Activated naive CD4-positive, alpha-beta T cell treated with anti-CD3 and anti-CD28 coated beads, Interleukin-2, amount 50 U/mL, for 72 hours (primary cell): ENCODE measurements at places on chromosomes 7 and 10.

- no peak for DNase-seq
Measured at GRCh38 chr7:116572036-116572435, 47.2 kb downstream of the CAV1 start.

GRCh38 chr10:102281102-102281487 is 35.8 kb downstream of the GBF1 start:
- DNase-seq = no peak

DNA sequence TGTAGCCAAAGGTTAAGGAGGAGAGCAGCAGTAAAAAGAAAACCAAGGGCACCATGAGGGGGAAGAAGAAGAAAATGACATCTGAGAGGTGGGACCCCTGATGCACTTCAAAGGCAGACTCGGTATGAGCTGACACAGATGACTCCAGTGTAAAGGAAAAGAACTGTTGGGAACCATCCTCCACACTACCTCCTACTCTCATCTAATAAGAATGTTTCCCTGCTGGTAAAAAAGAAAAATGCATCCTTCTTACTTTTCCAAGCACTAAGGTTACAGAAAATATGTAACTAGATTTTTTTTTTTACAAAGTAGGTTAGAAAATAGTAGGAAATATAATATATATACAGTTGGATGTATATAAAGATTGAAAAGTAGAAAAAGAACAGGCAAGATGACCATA is 16.9 kb downstream of the TAS2R41 start:
- no peak for DNase-seq

- DNase-seq = no peak
Measured at GRCh38 chr10:72505435-72505834, 120.4 kb downstream of the MICU1 start.

- DNase-seq = no peak
Measured at GRCh38 chr7:157849341-157849596, 512.5 kb downstream of the DNAJB6 start.

DNA sequence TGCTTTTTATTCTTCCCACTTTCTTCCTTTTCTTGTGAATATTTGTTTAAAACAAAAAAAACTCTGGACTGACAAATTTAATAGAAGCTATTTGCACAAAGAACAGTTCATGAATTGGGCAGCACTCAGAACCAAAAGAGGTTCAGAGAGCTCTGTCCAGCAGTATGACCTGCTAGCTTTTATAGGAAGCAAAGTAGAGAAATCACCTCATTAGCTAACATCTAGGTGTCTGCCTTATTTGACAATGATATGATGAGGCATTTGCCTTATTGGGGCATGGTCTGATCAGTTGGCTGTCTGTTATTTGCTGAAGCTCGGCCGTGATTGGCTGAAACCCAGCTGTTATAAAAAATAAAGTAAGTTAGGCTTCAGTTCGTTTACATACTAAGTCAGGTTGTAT is 819 bp upstream of the TRIM4 start:
- no peak for DNase-seq

GRCh38 chr10:133459454-133460207 is 5.9 kb downstream of the SCART1 start:
- DNase-seq = peak; percentile 45

DNA sequence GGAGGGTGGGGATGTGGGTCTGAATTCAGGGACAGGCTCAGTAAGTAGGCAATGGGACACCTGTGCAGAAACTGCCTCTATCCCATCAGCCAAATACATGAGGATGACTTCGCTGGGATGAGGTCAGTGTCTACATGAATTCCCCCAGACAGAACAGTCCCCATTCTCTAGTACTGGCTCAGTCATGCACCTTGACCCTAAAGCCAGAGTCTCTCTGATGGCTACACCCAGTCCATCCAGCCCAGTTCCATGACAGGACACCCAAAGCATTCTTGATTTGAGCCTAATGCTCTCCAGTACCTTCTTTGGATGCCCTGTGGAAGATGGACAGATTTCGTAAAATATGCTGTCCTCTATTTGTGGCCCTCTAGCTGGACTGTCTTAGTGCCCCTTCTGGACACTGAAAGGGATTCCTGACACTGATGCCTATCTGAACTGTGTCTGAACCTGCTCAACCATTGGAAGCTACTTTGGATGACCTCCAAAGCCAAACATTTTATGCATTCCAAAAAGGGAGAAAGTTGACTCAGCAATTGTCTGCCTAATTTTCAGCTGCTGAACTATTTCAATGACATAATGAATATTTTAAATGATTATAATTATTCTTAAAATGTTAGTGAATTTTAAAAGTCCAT is 14.6 kb downstream of the SFRP4 start:
- DNase-seq = no peak

GRCh38 chr10:16745061-16745460 is 72.2 kb downstream of the RSU1 start:
- no peak for DNase-seq

DNA sequence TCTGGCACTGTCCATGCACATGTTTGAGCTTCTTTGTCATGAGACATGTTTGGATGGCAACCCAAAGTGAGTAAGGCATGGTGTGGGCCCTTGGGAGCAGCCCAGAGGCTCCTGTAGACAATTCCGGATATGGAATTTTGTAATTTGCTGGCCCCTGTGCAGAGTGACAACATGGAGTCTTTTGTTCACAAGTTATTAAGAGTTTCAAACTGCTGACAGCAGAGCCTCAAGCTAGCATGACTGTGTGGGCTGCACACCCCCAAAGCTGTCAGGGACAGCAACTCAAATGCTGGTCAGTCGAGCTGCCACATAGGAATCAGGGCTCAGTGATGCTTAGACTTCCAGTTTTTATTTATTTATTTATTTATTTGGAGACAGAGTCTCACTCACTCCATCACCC is 7.0 kb upstream of the MYL7 start:
- no peak for DNase-seq

DNA sequence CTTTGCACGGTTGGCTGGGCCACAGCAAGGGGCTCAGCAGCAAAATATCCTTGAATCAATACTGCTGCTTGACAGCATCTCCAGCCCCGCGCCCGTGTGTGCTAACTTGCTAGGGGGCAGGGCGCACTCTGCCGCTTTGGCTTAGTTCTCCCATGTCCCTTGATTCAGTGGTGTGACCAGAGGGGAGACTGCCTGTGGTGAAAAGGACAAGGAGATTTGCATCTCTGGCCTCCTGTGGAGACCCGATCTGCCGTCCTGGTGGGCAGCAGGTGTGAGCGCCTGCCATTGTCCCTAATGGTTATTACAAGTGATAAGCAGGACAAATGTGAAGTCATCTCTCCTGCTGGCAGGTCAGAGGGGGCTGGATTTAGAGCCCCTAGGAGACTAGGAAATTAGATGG is 500.2 kb upstream of the GALNT17 start:
- no peak for DNase-seq

GRCh38 chr10:3935141-3935540 is 150.1 kb upstream of the KLF6 start:
- peak; percentile 68 for DNase-seq

GRCh38 chr7:132373879-132374278 is 202.4 kb downstream of the PLXNA4 start:
- DNase-seq = no peak

DNA sequence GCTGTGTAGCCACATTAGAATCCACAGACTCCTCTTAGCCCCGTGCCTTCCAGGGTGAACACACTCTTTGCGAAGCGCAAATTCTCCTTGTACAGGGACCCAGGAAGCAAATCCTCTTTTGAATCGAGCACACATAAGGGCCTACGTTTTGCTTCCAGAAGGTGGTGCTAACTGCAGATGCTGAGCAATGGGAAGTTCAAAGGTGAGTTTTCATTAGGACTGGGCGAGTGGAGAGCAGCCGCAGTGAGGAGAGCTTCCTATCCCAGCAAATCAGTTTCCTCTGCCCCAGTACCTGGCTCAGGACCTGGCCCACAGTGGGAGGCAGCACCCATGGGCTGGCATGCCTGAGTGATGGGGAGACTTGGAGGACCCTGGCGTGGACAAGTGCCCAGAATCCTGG is 23.5 kb upstream of the GPR26 start:
- no peak for DNase-seq

DNA sequence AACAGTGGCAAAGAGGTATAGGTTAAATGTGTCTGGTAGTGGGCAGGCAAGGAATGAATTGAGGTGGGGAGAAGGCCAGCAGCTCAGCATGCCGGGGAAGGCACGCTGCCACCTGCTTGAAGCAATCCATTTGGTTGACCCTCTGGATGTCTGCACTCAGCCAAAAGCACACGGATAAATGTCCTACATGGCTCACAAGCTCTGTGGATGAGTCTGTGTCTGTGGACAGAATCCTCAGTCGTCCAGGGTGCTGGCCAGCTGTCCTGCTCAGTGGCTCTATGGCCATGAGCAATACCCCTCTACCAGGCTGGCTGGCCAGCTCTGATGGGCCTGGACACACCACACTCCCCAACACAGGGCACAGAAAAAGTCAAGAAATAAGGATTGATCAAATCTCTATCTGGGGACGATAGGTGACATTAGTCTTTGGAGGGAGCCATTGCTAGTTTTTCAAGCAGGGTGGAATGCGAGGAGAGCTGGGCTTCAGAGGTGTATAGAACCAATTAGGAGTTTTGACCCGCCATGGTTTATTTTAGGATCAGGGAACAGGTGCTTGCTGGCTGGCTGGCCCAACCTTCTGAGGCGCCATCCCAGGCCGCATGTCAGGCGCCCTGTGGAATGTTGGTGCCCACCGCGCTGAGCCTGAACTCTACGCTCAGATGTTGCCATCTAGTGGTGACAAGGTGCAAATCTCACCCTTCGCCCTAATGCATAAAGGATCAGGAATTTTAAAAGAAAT is 493.4 kb downstream of the TNS3 start:
- DNase-seq = no peak

- DNase-seq = no peak
Measured at GRCh38 chr10:14296065-14296709, 34.5 kb downstream of the FRMD4A start.

DNA sequence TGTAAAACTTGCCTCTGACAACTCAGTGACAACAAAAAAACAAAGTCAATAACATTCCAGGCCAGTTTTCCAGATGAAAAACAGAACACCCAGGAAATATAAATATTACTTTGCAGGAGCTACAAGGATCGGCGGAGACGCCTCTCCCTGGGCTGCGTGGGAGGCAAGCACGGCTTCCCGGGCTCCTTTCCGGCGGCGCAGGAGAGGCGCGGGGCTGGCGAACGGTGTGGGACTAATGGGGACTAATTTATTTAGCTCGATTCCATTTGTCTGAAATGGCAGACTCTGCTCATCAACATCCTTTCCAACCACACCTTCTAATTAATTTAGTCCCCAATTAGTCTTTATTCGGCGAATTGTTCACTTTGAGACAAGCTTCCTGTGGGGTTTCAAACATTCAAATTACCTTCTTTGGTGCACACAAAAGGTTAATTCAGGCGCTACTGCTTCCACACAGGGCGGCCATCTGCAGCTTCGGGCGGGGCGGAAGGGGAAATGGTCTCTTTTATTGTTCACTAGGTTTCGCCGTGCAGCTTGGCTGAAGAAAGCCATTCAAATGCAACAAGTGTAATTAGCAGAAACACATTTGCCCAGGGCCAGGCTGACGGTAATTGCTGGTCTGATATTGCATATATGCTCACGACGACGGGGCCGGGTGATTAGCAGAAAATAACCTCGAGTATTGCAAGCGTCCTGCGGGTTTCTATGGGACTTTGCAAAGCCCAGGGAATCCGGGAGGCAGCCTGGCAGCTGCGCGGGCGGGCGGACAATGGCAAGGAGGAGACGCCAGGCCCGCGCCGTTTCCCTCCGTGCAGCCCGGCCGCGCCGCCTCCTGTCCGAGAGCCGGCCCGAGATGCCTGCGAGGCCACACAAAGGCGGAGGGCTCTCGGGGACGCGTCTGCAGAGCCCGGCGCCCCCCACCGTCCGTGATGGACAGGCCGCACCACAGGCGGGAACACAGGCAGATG is 270.1 kb downstream of the PTPRN2 start:
- DNase-seq = no peak
